Fibroblast of villous mesenchyme (primary cell): ENCODE measurements at places on chromosomes 7 and 10.
A peak's percentile ranks its signal among the peaks of the same experiment; 100 is the strongest.

GRCh38 chr10:79146611-79147130 is 77.9 kb downstream of the ZMIZ1 start:
- DNase-seq, result peak; percentile 66

- no peak for DNase-seq
These were observed 561.8 kb downstream of the ATRNL1 start for GRCh38 chr10:115654961-115655360.

GRCh38 chr7:155285833-155286232 is 11.8 kb upstream of the INSIG1 start:
- no peak for DNase-seq

GRCh38 chr10:1416456-1417037 is 320.8 kb downstream of the ADARB2 start:
- no peak for DNase-seq

GRCh38 chr10:25989951-25990350 is 55.9 kb downstream of the MYO3A start:
- no peak for DNase-seq

- DNase-seq, result no peak
These were observed 15.0 kb downstream of the TNKS2 start for GRCh38 chr10:91813251-91813650.

DNA sequence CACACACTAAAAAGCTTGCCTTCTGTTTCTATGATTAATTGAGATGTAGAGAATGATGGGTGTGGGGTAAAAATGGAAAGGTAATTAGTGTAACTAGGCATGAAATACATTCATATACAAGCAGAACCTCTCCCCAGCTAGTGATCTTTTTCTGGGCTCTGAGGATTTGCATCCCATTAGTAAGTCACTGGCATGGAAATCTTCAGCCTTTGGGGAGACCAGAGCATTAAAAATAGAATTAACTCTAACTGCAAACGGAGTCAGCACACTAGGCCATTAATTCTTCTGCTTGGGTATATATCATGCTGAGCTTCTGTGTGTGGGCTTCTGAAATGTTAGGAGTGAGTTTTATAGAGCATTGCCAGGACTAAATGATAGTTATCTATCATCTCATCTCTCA is 128.9 kb downstream of the HDAC9 start:
- no peak for DNase-seq

DNA sequence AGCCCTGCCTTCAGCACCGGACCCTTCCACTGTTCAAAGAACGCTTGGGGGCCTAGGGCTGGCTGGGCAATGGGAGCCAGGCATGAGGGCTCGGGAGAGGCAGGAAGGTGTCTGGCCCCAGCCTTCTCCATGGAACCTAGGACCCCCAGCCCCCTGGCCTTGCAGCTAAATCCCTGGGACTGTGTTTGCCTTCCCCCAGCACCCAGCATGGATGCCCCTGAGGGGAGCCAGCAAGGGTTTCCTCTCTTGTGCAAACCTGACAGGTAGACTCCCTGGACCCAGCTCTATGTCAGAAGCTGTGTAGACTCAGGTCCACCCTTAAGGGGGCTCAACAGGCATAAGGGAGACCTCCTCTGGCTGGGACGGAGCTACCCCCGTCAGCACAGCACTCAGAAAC is 288.0 kb downstream of the GRID1 start:
- no peak for DNase-seq

DNA sequence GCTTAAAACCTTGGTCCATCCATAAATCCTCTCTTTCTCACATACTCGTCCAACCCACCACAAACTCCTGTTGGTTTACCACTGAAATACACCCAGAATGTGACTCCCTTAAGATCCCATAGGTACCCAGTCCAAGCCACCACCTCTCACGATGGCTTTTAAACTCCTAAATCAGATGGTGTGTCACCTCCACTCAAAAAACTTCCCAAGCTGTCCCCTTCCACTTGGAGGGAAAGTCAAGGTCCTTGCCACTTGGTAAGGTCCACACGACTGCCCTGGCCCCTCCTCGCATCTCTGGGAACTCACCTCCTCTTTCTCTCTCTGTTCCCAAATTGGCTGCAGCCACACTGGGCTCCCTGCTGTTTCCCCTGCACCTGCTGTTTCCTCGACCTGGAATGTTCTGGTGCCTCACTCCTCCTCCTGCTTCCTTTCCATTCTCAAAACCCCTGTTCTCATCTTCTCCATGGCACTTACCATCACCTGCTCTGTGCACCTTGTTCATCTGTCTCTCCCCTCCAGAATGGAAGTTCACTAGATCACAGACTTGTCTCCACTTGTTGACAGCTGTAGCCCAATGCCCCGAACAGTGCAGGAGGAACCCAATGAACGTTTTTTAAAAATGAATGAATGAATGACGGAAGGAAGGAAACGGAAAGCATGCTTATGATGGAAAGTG is 23.0 kb downstream of the ZFAND2A start:
- DNase-seq, result no peak

GRCh38 chr10:43671659-43672531 is 23.2 kb upstream of the ZNF32 start:
- peak; percentile 67 for DNase-seq
